ENCODE measurements at places on chromosomes 3 and 15. TPM values are rescaled to one million over a fixed set of nuclear protein-coding genes. Genes with fewer than 3 reads are reported as not detected.

ITIH4 gene
- 5.0 TPM for total RNA-seq

DNA sequence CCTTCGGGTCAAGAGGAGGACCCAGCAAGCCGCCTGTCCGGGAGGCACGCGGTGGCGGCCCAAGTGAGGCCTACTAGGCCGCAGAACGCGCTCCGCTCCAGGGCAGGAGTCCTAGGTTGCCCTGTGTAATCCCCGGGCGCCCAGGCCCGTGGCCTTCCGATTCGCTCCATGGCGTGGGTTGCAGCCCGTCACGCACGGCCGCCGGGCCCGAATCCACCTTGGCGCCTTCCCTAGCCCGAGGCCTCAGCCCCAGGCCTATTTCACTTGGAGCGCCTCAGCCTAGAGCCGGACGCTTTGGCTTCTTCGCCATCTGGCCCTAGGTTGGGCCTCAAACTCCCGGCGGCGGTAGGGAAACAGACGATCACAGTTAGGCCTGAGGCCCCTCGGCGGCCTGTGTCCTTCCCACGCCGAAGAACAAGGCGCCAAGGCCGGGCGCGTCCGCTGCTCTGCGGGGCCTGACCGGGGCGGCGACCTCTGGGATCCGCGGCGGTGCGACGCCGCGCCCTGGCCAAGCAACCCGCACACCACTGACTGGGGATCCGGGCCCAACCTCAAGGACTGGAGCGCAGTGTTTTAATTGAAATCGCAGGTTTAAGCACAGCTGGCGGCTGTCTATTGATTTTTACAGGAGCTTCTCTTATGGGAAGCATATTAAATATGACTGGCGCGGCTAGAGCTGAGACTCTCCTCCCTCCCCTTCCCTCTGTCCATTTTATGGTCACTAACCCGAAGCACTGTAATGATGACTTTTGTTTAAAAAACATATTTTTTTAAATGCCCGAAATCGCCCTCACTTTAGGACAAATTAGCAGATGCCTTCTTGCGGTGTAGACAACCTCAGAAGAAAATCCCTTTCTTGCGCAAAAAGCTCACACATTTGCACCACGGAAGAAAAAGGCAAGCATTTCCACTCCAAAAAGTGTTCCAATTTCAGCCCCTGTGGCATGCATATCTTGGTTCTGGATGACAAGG is 3.8 kb upstream of the FEZF2 start:
- no peak for DNase-seq

LRRC3B gene
- total RNA-seq = 0.55 TPM

DNA sequence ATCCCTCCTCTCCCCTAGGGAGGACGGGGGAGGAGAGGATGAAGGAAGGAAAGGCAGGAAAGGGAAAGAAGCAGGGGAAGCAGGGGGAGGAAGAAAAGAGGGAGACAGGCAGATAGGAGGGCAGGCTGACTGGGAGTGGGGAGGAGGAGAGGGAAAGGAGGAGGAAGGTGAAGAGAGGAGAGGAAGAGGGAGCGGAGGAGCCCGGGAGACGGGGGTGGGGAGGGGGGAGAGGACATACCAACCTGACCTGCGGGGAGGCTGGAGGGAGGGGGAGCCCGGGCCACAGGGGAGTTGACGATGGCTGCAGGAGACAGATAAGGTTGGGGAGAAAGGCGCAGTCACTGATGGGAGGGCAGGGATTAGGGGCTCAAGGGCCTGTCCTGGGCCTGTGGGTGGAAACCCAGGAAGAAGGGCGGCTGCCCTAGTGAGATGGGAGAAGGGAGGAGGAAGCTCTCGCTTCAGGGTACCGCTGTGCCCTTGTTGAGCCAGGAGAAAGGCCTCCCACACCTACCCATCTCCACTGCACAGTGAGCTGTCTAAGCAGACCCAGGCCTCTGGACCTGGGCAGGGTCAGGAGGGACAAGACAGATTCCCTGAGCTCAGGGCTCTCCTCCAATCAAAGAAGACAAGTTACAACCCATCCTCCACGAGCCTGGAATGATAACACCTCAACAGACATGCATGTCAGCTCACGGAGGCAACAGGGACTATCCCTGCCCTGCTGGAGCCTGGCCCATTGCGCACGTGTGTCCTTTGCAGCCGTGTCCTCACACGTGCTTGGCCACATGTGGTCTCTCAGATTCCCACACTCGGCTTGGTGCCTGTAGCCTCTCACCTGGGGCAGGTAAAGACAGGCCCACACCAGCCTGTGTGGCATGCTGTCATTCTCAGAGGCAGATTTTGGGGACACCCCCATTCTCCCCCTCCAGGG is 27.9 kb downstream of the C3orf18 start:
- no peak for DNase-seq

- no peak for DNase-seq
Observed at GRCh38 chr3:192373586-192373985, 353.8 kb downstream of the FGF12 start.

- DNase-seq = no peak
Observed at GRCh38 chr15:96254173-96254572, 76.3 kb upstream of the NR2F2 start.

- DNase-seq = no peak
Observed at GRCh38 chr3:87461036-87461435, 184.7 kb upstream of the POU1F1 start.

PEX5L gene
- 0.41 TPM for total RNA-seq

- no peak for DNase-seq
Observed at GRCh38 chr3:9725775-9726515, 5.6 kb upstream of the BRPF1 start.

OR5H15 gene
- total RNA-seq = not detected

DNA sequence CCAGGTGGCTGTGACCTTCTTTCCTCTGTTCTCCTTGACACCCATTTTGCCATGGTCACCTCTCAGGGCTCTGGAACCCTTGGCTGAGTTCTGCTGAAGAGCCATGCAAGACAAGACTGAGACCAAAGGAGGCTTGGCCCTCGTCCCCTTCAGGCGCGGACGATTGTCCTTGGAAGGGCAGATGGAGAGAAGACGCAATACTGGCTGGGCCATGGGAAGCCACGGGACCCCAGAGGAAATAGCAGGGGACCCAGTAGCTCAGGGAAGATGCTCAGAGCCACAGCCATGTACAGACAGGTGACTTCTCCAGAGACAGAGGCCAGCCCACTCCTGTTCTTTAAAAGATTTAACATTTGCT is 125.6 kb downstream of the SMAD6 start:
- no peak for DNase-seq

MUC13 gene
- 0.08 TPM for total RNA-seq

DNA sequence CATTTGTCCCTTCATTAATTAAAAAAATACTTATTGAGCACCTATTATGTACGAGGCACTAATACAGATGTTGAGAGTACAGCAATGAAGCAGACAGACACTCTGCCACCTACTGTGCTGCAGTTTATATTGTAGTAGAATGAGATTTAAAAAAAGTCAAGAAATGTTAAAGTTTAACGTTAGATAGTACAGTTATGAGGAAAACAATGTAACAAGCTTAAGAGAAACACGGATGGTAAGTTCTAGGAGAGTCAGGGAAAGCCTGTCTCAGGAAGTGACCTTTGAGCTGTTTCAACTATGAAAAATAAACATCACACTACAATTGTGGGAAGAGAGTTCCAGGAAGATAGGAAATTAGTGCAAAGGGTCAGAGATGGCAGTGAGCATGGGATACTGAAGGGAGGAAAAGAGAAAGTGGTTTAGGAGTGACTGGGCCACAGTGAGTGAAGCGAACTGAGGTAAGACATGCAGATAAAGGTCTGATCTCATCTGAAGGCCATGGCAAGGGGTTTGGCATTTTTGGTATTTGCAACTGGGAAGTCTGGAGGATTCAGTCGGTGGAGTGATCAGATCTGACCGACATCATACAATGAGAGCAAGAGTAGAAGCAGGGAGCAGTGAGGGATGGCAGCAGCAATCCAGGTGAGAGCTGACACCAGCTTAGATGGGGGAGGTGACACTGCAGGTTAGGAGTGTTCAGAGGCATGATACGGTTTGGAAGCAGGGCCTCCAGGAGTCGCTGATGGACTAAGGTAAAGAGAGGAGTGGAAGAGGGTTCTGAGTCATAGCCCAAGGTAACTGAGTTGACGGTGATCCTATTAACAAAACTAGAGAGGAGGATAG is 28.5 kb downstream of the PLSCR4 start:
- DNase-seq = no peak

EOGT gene
- total RNA-seq = 28.2 TPM

DNA sequence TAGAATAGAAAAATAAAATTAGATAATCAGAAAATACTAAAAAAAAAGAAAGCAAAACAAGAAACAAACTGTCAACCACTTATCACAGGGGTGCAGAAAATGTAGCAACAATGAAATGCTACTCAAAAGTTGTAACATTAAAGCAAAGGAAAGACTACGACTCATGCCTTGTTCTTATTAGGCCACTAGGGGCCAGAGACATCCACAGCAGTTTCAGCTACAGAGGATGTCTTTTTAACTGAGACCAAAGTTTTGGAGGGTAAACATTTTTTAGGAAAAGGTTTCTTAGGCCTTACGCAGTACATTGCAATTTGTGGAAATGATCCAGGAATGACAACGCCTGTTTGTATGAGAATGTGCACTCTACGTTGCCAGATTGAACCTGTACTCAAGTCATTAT is 15.4 kb upstream of the CADM2 start:
- no peak for DNase-seq

TRPM7 gene
- 32.2 TPM for total RNA-seq

- DNase-seq = no peak
Observed at GRCh38 chr3:29527246-29527645, 246.4 kb downstream of the RBMS3 start.

CCR1 gene
- 2.0 TPM for total RNA-seq

DNA sequence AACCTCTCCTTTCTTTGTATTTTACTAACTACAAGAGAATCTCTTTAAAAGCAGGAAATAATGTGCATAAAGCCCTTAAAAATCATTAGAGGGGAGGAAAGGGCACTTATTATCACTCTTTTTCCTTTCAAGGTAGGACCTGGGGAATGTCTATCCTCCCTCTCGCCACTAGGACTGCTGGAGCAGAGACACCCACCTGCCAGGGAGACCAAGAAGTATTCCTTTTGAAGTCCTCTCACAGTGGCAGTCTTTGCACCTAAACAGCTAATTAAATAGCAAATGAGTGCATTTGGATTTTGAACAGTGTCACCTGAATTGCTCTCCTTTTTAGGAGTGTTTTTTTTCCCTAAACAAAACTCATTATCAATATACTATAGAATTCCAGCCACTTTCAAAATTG is 874.1 kb downstream of the ZPLD1 start:
- no peak for DNase-seq

- no peak for DNase-seq
Observed at GRCh38 chr15:90564051-90564450, 34.3 kb downstream of the CRTC3 start.

CHRNA7 gene
- 0.60 TPM for total RNA-seq

GRCh38 chr15:25682340-25682739 is 180.8 kb downstream of the ATP10A start:
- DNase-seq = peak; percentile 65

PYGO1 gene
- 5.2 TPM for total RNA-seq

GRCh38 chr3:146912241-146913015 is 307.3 kb upstream of the PLSCR5 start:
- no peak for DNase-seq

- DNase-seq = no peak
Observed at GRCh38 chr15:90905306-90906180, 2.4 kb downstream of the MAN2A2 start.

GRCh38 chr3:133895208-133896001 is at the start of gene RAB6B:
Gene RAB6B (minus strand): TSS chr3:133895882. CDS start chr3:133895466, 416 bp downstream.
- DNase-seq = peak; percentile 53

GRCh38 chr3:58392181-58392580 is 41.5 kb downstream of the PDHB start:
- no peak for DNase-seq

DNA sequence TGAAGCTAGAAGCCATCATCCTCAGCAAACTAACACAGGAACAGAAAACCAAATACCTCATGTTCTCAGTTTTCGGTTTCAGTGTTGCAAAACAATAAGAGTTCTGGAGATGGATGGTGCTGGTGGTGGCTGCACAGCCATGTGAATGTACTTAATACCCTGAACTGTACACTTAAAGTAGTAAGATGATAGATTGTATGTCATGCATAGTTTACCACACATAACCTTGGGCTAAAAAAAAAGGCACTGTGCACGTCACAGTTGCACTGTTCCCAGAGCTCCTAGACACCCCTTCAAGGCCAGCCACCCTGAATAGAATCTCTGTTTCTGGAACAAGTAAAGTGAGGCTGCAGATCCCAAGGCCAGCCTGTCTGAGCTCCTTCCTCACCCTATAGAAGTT is 243.3 kb upstream of the IGF1R start:
- no peak for DNase-seq

DNA sequence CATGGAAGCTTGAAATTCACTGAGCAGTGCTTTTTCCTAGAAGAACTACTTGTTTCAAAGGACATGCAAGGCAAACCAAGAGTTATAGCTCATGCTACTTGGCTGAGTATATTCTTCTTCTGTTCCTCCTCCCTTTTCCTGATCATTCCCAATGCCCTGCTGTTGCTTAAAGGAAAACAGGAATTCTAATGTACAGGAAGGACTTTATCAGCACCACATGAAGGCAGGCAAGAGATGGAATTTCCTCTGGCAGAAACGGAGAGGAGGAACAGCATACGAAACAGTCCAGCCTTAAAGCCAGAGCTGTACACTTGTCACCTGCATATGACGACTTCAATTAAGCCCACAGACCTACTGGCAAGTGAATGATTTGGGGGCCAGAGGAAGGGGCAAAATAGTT is 15.7 kb downstream of the MEIS2 start:
- DNase-seq = no peak

CSTA gene
- total RNA-seq = 0.74 TPM

DNA sequence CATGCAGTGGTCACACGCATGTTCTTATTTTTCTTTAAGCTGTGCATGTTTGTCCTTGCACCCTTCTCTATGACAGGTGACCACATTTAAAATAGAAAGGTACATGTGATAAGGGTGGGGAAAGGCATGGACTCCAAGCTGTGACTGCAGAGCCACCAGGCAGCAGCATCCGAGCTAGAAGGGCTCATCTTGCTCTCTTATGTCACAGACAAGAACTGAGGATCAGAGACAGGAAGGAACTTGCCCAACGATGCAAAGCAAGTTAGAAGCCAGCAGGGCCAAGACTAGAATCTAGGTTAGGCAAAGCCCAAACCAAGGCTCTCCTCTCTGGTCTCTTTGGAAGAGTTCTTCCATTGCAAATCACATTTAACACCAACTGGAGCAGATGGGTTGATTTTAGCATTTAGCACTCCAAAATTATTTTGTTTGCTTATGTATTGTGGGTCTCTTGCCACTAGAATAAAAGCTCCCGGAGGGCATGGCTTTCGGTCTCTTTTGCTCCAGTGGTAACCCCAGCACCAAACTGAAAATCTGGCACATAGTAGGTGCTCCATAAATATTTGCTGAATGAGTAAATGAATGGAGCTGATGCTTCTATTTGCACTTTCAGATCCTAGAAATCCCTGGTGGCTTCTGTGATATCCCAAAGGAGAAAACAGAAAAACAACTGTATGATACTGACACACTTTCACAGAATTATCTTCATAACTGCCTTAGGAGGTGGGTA is 84.3 kb downstream of the IQSEC1 start:
- DNase-seq = no peak

CP gene
- total RNA-seq = 6.2 TPM

DNA sequence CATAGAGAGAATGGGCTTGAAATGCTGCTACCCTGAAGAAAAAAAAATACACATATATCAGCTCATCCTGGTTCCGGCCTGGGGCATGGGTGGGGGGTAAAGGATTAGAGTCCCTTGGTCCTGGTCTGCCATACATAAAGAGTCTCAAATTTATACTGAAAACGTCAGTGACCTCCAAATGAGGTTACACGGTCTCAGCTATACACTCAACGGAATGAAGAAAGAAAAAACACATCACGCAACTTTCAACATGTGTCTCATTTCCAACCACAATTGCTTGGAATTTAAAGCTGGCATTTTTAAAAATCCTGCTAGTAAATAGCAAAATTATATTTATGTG is 612.8 kb downstream of the MCTP2 start:
- no peak for DNase-seq

Data from left ventricle myocardium inferior (tissue), 1 donor.